ENCODE measurements at places on chromosomes 16 and 17. TPM values are rescaled to one million over a fixed set of nuclear protein-coding genes. Genes with fewer than 3 reads are reported as not detected.

DNA sequence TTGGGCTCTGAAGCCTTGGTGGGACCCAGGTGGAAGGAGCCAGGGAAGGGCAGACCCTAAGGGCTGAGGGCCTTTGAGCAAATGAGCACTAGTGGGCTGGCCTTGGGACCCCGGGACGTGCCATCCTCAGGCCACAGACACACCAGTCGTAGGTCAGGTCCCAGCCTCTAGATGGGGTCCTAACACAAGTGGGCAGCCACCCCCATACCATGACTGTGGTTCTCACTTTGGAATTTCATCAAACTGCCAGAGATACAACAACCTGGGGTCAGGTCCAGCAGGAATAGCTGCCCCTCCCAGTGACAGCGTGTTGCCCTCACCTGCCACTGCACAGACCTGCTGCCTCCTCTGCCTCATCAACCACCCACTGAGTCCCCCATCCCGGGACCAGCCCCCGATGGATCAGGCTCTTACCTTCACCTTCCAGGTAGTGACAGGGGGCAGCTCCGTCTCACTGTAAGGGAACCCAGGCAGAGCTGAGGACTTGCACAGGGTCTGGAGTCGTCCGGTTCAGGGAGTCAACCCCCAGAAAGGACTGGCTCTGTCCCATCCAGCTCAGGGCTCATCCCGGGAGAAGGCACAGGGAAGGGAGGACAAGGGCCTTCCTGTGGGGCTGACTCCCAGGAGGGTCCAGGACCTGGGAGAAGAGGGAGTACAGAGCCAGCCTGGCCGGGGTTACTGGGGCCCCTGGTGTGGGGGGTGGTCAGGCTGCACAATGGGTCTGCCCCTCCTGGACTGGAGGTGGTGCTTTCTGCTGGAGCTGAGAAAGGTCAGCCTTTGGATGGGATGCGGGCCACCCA, 40.0 kb downstream of the LGALS9 start:
- no peak for DNase-seq

DNA sequence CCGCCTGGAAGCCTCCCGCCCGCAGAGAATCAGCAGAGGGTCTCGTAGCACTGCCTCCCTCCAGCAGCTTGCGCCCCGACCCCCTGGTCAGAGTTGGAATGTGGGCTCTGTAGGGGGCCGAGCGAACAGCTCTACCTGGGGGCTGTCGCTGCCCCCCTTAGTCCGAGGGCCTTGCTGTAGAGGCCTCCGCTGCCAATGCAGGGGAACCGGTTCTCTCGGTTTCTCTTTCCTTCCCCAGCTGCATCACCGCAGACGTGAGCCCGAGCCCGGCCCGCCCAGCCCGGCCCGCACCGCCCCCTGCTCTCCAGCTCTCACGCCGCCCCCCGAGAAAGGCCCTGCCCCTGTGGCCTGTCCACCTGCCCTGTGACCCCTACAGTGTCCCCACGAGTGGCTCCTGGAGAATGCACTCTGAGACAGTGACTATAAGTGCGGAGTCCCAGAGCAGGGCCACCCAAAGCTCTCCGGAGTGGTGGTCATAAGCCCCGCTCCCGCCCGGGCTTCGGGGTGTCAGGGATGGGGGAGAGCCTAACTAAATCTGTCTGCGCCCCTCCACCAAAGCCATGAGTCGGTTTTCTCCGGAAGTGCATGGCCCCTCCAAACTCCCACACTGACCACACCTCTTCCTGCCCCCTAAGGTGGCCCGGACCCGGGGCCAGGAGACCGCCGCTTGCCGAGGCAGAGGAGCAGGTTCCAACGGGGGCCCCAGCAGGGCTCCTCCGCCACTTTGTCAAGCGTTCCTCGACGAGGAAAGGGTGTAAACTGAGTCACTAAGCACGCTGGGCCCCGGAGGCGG, 1.7 kb downstream of the ARHGAP27 start:
- no peak for DNase-seq

GRCh38 chr16:88382491-88383400, at the start of gene ZNF469:
ZNF469 (plus strand) TSS chr16:88382959; CDS start chr16:88427471, 44,512 bp downstream.
- DNase-seq: no peak

GRCh38 chr17:16484445-16485175, 7.4 kb downstream of the LRRC75A start:
- DNase-seq: no peak

DNA sequence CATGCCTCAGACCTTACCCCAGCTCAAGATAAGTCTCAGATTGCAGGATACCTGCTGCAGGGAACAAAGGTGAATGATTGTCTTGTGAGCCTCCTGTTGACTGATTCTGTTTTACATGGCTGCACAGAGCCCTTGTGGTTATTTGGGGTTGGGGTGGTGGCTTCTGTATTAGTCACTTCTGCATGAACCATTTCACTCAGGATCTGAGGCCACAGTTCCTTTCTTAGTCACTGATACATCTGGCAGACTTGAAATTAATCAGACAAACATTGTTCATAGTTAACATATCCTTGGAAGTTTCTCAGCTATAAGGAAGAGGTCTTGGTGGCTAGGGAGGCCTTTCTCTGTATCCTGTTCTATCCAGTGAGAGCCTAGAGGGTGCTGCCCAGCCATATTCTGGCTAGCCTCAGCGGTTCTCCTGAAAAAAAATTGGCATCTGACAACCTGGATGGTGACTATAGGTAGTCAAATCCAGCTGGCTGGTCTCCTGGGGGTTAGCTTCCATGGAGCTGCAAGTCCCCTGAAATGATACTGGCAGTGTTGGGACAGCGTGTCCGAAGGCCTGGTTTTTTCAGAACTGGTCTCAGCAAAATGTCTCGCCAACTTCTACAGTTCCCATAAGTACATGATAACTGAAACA, 8.4 kb upstream of the PLK1 start:
- DNase-seq: peak; percentile 95

DNA sequence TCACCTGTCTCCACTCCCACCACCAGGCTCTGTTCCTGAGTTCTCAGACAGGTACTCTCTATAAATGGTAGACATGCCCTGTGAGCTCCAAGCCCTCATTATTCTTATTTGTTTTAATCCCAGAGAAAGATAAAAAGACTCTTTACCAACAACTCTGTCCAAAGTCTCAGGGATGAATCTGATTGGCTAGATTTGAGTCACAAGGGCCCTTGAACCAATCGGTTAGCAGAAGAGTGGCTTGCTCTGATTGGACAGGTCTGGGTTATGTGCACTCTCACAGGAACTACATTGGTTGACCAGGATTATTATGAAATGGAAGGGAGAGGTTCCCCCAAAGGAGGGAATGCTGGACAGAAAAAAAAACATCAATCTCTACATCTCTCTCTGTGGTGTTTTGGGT, 7.5 kb downstream of the COTL1 start:
- DNase-seq: no peak

DNA sequence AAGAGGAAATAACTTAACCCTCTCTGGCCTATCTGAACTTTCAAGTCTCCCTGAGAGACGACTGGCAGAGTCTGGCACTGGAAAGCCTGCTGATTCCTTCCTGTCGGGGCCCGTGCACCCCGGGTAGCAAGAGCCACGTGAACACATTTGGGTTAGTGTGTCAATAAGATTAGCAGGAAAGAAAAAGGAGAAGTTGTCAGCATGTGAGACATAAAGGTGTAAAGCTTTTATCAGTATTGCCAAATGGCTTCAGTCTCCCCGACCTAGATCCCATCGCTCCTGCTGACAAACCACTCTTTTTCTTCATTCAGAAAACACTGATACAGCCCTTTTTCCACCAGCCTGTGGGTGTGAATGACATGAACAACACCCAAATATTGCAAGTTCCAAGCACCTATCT, 74.4 kb downstream of the CCT6B start:
- no peak for DNase-seq

DNA sequence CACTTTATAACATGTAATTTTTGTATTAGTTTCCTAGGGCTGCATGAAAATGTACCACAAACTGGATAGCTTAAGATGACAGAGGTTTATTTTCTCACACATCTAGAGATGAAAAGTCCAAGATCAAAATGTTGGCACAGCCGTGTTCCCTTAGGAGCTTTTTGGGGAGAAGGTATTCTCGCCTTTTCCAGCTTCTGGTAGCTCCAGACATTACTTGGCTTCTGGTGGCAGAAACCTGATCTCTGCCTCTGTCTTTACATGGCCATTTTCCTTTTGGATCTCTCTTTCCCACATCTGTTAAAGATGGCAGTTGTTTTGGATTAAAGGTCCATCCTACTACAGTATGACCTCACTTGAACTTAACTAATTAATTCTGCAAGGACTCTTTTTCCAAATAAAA, 885.7 kb upstream of the CDH8 start:
- no peak for DNase-seq

GRCh38 chr16:48535831-48536613, 74.0 kb downstream of the N4BP1 start:
- no peak for DNase-seq

DNA sequence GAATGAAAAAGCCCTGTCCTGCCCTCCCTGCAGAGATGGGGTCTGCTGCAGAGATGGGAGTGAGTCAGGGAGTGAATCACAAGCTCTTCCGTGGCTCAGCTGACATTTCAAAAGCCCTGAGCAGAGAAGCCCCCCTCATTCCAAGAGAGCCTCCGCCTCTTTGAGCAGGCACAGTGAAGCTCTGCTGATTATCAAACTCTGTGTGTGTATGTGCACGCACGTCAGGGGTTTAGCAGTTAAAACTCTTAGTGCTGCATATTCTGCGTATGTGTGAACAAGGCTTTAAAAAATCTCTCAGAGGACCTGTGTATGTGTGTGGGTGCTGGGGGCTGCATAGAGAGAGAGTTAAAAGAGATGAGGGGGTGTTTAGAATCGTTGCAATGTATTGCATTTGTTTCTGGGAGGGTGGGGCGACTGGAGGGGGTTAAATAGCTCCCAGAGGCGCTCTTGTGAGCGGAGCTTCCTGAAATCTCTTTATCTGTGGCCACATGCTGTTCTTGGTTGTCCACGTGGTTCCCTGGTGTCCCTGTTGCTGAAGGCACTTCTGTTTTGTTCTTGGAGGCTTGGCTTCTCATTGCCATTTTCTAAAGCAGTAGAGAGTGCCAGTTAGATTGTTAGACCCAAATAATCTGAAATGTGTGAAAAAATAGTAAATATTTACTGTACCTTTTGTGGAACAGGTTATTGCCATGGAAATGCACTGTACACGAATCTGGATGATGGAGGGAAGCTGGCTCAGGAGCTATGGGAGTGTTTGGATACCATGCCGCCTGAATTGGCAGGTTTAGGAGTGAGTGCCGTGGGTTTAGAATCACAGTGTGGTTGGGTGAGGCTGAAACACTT, 116.6 kb downstream of the PRKCB start:
- DNase-seq: peak; percentile 70

- DNase-seq: no peak
Observed at GRCh38 chr16:82002831-82003230, 8.4 kb downstream of the SDR42E1 start.

DNA sequence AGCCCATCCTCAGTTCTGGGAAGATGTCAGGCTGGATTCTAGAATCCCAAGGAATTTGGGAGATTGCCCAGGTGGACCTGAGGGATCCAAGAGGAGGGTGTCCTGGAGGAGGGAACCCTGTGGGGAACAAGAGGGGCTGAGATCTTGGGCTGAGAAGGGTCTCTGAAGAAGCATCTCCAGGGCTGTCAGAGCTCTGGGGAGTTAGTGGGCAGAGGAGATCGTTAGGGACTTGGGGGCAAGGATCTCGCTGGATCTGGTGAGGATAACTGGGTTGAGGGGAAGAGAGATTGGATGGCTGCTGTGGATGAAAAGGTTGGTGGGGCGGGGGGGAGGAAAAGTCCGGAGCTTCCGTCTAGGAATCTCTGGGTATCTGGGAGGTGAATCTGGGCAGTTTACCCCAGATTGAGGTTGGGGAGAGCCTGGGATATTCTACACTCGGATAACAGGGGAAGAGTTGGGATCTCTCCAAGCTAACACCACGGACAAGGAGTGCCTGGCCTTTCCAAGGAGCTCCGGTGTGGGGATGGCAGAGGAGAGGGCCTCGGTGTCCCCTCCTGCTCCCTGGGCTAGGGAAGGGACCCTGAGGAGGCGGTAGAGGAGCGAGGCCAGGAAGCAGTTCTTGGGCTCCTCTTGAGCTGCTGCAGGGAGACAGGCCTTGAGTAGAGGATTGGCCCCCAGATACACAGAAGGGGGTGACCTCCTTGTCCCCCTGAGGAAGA, 1.7 kb downstream of the FBXL19 start:
- no peak for DNase-seq

GRCh38 chr16:12208341-12209035, 232.0 kb downstream of the SNX29 start:
- DNase-seq: peak; percentile 40

- peak; percentile 98 for DNase-seq
Observed at GRCh38 chr16:57277586-57277985, 6.9 kb downstream of the PLLP start.

- no peak for DNase-seq
Observed at GRCh38 chr17:77383613-77384608, 243.1 kb downstream of the SEC14L1 start.

GRCh38 chr17:49890852-49891251, 43.0 kb upstream of the TAC4 start:
- no peak for DNase-seq

DNA sequence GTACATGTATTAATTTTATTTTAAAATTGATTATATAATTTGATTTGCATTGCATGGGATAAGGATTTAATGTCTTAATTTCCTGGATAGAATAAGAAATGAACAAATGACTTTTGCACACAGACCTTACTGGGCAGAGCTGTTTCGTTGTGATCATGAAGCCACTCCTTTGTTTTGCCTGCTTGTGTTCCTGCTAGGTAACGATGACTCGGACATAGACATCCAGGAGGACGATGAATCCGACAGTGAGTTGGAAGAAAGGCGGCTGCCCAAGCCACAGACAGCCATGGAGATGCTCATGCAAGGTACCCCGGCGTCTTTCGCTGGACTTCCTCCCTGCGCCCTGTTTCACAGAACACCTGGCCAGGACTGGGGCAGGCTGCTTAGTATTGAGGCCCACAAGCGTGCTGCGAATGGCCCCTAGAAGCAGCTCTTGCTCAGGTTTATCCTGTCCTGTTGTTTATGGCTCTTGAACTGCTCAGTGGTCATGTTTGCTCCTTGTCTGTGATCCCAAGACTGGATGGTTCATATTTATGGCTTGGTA, 29.6 kb downstream of the CLUAP1 start:
- peak; percentile 22 for DNase-seq

The COASY gene
- 56.2 TPM for total RNA-seq

The C16orf92 gene
- total RNA-seq: not detected

The GPRC5C gene
- not detected for total RNA-seq

The DLX4 gene
- 0.31 TPM for total RNA-seq

The CA7 gene
- total RNA-seq: not detected

The VMO1 gene
- total RNA-seq: not detected

The KRTAP17-1 gene
- not detected for total RNA-seq

The RAB26 gene
- 9.5 TPM for total RNA-seq

The ABCA3 gene
- 0.14 TPM for total RNA-seq

The CCL11 gene
- not detected for total RNA-seq

The ANKS4B gene
- not detected for total RNA-seq

The HSF5 gene
- total RNA-seq: not detected
